Right forelimb (tissue), 1 donor: ENCODE measurements at places on chromosomes 1 and 21.

DNA sequence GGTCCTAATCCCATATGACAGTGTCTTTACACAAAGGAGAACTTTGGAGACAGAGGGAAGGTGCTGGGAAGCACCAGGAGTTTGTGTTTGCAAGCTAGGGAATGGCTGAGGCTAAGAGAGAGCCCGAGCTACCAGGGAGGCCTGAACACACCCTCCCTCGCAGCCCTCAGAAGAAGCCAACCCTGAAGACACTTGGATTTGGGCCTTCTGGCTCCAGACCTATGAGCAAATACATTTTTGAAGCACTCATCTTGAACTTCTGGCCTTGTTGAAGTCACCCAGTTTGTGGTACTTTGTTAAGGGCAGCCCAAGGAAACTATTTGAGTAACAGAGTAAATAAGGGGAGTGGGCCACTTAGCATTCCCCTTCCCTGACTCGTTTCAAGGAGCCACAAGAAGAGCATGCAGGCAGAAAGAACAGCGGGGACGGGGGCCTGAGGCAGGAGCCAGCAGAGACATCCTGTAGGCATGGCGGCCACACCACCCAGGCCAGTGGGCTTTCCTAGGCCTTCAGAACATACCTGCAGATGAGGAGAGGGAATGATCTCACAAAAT, 13.2 kb upstream of the QSOX1 start:
- DNase-seq: no peak

GRCh38 chr1:187689129-187689528, 860.4 kb downstream of the PLA2G4A start:
- no peak for DNase-seq

- DNase-seq: no peak
These were observed 6.1 kb downstream of the SNAP47 start for GRCh38 chr1:227741166-227741870.

DNA sequence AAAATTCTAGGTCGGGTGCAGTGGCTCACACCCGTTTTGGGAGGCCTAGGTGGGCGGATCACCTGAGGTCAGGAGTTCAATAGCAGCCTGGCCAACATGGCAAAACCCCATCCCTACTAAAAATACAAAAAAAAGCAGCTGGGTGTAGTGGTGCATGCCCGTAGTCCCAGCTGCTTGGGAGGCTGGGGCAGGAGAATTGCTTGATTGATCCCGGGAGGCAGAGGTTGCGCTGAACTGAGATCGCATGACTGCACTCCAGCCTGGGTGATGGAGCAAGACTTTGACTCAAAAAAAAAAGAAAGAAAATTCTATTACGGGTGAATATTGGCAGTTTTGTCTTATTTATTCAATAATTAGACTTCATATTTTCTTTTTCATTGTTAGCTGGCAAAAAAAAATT, 62.1 kb downstream of the SNX7 start:
- no peak for DNase-seq

- DNase-seq: no peak
These were observed 17.2 kb downstream of the LY9 start for GRCh38 chr1:160813215-160813614.

DNA sequence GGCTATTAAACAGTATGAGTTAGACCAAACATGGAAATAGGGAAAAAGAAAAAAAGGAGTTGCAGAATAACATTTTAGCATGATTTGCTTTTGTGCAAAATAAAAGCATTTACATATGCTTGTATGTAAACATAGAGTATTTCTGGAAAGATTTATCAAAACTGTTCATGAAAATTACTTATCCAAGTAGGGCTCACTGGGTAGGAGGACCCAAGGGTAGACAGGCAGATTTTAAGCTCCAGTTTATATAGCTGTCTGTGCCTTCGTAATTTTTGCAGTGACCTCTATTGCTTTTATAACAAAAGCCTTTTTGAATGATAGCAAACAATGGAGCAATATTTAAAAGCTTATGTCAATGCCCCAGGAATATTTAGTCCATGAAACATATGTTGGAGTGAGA, 228.8 kb upstream of the IRF2BP2 start:
- DNase-seq: no peak

DNA sequence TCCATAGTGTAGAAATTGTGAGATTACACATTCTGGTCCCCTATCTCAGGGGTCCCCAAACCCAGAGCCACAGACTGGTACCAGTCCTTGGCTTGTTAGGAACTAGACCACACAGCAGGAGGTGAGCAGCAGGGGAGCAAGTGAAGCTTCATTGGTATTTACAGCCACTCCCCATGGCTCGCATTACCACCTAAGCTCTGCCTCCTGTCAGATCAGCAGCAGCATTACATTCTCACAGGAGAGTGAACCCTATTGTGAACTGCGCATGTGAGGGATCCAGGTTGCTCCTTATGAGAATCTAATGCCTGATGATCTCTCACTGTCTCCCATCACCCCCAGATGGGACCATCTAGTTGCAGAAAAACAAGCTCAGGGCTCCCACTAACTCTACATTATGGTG, 229.7 kb upstream of the IRF2BP2 start:
- DNase-seq: no peak

DNA sequence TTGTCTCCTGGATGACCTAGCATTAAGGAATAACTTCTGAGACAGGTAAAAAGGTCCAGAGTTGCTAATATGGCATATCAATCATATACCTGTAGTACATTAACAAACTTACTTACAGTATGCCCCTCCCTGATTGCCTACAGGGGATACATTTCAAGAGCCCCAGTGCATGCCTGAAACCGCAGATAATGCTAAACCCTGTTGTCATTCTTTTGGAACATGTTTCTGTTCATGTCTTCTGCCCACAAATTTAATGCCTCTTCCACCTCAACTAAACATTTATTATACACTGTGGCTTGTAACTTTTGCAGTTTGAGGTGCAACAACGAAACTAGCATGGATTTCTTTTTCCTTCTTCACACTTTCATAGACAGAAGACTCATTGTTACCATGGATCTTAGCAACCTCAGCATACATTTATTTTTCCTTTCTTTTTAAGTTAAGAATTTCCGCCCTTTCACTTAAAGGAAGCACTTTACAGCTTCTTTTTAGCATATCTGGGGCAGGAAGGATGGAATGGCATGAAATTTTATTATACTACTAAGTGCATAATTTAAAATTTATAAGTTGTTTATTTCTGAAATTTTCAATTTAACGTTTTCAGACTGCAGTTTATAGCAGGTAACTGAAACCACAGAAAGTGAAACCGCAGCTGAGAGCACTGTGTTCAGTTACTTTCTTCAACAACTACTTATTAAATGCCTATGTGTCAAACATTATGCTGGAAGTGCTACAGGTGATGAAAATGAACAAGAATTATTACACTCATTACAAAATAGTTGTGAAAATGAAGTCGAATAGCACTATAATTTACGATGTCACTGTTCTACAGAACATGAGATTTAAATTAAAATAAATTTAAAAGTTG, 25.3 kb downstream of the F13B start:
- no peak for DNase-seq

DNA sequence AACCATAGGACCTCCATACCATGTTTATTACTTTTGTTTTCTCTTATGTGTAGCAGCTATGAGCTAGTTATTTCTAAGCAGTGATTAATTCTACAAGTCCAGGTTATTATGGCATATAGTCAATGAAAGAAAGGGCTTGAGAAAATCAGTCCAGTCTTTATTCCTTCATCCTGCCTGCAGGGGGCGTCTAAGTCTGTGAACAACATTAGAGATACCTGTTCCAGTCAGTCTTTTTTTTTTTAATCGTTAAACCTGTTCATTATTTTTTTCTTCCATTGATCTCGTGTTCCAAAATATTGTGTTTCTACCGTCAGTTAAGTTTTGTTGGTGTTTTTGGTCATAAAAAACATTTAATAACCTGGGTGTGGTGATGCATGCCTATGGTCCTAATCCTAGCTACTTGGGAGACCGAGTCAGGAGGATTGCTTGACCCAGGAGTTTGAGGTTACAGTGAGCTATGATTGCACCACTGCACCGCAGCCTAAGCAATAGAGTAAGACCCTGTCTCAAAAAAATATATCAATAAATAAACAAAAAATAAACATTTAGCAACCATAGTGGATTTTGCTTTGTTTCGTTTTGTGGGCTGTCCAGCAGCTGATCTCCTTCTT, 29.4 kb upstream of the CD2 start:
- DNase-seq: no peak

DNA sequence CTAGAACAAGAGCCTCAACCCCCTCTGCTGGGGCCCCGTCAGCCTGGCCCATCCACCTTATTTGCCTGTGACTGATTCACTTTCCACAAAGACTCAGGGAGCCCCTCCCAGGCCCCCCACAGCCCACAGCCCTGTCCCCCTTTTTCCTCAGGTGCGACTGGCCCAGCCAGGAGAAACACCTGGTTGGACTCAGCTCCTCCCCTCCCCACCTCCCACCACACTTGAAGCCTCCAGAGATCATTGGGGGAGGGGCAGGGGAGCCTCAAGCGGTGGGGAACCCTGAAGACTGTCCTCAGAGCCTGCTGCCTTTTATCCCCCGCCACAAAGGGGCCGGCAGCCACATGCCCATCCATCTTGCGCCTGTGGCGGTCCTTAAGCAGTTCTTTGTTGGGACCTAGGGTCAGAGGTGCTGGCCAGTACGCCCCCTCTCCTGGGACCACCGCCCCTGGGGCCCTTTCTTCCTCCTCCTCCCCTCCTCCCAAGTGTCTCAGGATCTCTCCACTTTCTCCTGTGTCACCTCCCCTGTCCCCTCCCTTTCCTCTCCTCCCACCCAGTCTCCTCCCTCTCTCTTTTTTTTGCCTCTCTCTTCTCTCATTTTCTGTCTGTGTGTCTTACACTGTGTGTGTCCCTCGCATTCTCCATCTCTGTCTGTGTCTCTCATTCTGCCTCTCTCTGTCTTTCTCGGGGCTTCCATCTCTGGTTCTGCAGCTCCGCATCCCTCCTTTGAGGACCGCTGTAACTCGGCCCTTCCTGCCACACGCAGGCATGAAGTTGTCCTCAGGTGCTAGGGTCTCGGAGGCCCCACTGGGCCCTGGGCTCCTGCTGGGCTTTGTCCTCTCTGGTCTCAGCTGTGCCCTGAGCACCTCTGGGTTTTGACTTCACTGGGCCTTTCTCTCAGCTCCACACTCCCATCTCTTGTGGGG, 12.2 kb downstream of the CRABP2 start:
- DNase-seq: peak; percentile 65

DNA sequence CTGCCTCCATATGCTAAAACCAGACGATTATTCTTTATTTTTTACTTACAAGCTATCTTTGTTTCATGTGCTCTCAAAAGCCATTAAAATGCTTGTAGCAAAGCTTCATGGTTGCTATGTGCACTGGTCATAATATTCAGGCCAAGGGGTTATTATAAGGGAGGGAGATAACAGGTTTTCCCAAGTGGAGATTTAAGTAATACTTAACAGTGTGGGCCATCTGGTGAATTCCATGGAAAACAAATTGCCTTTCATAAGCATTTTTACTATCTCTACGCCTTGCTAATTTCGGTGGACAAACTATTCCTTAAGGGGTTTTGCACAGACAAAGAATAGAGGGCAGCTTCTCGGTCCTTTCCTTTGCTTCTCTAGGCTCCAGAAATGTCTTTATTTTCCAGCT, 137.8 kb downstream of the NUF2 start:
- no peak for DNase-seq

- DNase-seq: no peak
These were observed 80.8 kb downstream of the DOP1B start for GRCh38 chr21:36237441-36237840.

DNA sequence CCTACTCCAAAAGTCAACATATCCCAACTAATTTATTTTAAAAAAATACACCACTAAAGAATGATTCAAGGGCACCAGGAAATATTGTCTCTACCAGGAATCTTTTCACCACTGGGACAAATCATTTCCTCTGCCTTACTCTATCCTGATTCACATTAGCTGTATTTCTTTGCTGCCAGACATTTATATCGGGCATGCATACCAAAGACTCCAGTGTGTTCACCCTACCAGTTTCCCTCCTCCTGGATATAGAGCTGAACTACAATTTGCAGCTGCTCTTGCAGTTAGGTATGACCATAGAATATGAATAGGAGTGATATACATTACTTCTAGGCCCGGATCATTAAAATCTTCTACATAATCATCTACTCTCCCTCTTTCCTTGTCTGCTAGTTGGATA, 7.6 kb downstream of the KCNJ6 start:
- no peak for DNase-seq

DNA sequence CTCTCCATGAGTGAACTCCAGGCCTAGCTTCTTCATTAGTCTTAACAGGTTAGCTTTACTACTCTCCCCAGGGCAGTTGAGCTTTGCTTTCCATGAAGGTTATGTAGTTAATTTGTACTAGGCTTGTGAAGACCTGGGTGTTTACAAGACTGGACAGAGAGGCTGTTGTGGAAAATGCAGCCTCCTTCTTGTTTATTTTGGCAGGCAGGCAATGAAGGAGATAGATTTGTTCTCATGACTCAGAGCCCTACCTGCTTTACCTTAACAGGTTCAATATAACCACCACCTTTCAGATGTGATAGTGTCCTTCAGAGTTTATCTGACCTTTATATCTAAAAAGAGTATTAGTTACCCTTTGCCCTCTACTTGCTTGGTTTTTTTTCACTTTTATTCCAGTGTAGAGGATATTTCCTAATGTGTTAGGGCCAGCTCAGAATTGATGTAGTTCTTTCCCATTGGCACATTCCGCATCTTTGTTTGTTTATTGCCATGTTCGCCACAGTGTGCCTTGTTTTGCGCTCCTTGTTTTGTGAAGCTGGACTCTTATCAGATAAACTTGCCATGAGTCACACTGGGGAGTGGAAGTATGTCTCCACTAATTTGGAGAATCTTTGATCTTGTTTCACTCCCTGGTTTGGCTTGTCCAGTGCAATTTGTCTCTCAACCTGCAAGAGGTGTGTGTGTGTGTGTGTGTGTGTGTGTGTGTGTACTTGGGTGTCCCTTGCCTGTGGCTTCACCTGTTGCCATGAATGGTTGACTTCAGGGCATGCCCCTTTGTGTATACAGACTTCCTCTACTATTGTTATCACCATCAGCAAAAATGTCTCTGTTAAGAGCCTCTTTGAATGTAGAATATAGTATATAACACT, 87.4 kb upstream of the MACF1 start:
- no peak for DNase-seq

DNA sequence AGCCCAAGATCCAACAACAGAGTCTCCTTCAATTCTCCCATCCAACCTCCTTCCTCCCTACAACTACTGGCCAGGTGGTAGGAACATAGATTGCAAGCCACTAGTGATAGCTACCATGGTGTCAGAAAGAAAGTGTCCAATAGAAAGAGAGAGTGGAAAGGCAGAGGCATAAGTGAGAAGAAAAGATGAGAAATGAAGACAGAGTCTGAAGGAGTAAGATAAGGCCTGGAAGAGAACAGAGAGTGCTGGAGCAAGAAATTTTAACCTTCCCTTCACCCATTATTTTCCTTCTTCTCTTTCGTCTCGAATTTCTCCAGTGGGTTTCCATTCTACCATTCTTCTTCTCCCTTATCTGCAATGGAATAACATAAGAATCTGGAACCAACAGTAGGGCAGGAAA, 57.9 kb downstream of the CDC42BPA start:
- no peak for DNase-seq
